Activated CD4-positive, alpha-beta T cell treated with anti-CD3 and anti-CD28 coated beads for 4 hours (primary cell): ENCODE measurements at places on chromosomes 3 and 15.

GRCh38 chr3:188041895-188042294, 112.1 kb upstream of the LPP start:
- DNase-seq: no peak

GRCh38 chr15:57611938-57612337, 20.2 kb downstream of the MYZAP start:
- no peak for DNase-seq

- no peak for DNase-seq
These were observed 15.0 kb downstream of the PDIA5 start for GRCh38 chr3:123081718-123082369.

- no peak for DNase-seq
These were observed 85.7 kb downstream of the ARIH1 start for GRCh38 chr15:72559781-72560180.

DNA sequence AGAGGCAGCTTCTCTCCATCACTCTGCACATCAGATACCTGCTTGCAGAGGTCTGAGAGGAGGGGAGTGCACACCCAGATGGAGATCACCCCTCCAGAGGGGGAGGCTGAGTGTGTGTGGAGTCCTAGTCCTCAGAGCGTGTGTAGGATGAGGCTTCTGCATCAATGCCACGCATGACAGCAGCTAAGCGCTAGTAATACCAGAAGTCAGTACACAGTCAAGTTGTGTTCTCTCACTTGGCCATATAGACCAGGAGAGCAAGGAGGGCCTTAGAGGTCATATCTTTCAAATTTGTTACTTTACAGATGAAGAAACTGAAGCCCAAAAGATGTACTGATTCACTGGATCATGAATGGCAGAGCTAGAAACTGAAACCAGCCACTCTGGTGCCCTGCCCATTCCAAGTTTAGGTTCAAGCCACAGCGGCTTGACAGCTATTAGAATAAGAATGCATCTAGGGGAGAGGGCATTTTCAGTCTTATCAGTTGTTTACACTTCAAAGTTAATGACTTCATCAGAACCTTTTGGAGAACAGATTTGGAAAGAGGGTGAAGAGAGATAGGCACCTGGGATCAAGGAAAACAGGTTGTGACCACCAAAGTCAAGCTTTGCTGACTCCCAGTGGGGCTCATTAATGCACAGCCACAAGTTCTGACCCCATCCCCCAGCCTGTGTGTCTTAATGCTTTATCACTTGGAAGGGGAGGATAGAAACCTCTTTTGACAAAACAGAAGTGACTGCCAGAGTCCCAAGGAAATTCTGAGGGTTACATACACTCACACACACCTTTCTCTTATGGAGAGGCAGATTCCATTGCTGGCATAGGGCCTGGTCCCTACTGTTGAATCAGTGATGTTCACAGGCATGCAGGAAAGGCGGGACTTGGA, 310.3 kb downstream of the CHST2 start:
- no peak for DNase-seq
